ENCODE measurements at places on chromosomes 16 and 17.
A peak's percentile ranks its signal among the peaks of the same experiment; 100 is the strongest.

- DNase-seq, result no peak
Observed at GRCh38 chr17:3553419-3554401, 3.9 kb downstream of the TRPV3 start.

GRCh38 chr17:47948706-47949196 is 7.4 kb downstream of the PNPO start:
- no peak for DNase-seq

DNA sequence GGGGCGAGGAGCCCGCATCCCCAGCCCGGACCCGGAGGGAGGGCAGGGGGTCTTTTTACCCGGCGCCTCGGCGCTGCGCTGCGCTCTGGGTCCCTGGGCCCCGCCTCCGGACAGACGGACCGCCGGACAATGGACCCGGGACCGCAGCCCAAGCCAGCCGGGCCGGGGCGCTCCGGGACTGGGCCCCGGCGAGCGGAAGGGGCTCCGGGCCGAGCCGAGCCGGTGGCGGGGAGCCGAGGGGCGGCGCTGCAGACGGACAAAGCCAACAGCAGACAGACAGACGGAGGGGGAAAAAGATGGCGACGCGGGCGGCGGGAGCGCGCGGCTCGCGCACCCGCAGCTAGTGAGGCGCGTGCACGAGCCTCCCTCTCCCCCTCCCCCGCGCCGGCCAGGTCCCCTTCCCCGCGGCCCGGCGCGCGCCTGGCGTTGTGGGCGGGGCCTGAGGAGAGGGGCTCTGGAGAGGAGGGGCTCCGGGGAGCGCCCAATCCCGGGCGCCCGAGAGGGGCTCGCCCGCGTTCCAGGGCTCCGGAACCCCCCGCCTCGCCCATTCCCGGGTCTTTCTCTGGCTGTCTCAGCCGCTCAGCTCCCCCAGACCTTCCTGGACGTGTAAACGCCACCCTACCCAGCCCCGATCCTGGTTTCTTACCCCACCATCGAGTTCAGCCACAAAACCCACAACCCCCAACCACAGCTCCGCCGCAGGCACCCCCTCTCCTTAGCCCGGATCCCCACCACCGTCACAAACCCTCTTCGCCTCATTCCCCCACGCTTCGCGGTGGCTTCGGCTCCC is at the start of gene ZNF821:
Gene ZNF821 (minus strand): TSS at position 334 of the 790 bp plus-strand sequence. CDS start 4,236 bp downstream, outside the sequence.
- DNase-seq, result peak; percentile 56

DNA sequence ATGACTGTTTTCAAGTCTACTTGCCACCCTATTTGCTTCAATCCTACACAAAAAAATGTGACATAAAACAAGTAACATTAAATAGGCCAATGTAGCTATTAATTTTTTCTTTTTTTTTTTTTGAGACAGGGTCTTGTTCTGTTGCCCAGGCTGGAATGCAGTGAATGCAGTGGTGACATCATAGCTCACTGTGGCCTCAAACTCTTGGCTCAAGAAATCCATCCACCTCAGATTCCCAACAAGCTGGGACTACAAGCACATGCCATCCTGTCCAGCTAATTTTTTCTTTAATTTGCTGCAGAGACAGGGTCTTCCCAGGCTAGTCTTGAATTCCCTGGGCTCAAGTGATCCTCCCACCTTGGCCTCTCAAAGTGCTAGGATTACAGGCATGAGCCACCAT is 29.4 kb downstream of the ANKFY1 start:
- DNase-seq, result no peak

GRCh38 chr16:74892574-74893461 is 92.1 kb downstream of the WDR59 start:
- DNase-seq, result no peak

GRCh38 chr16:85091522-85091910 is 20.8 kb downstream of the CIBAR2 start:
- no peak for DNase-seq

DNA sequence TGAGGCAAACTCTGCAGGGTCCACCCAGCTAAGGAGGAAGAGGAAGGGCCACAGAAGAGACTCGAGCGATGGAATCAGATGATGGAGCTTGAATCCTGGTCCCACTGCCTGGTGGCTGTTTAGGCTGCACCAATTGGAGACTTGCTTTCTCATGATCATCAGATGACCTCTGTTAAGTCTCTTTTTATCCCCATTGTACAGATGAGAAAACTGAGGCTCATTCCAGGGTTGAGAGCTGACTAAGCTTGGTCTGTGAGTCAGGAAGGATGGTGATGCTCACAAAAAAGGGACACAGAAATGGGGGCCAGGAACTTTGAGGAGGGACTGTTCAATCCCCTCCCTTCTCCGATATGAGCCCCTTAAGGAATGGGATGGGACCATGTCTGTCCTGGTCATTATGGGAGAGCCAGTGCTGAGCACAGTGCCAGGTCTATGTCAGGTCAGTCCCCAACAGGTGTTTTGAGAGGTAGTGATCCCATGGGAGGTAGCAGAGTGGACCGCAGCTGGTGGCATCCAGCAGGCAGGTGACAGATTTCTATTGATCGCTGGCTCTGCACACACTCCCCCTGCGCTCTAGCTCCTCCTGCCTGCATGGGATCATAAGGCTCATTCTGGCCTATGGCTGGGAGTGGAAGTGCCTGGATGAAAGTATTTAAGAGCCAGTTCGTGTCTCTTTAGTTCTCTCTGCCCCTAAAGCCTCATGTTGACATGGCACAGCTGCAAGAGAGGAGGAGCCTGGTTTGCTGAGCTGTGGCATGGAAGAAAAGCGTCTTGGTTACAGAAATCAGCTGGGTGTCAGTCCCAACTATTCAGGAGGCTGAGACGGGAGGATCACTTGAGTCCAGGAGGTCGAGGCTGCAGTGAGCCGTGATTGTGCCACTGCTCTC is 27.2 kb downstream of the SNX20 start:
- no peak for DNase-seq

DNA sequence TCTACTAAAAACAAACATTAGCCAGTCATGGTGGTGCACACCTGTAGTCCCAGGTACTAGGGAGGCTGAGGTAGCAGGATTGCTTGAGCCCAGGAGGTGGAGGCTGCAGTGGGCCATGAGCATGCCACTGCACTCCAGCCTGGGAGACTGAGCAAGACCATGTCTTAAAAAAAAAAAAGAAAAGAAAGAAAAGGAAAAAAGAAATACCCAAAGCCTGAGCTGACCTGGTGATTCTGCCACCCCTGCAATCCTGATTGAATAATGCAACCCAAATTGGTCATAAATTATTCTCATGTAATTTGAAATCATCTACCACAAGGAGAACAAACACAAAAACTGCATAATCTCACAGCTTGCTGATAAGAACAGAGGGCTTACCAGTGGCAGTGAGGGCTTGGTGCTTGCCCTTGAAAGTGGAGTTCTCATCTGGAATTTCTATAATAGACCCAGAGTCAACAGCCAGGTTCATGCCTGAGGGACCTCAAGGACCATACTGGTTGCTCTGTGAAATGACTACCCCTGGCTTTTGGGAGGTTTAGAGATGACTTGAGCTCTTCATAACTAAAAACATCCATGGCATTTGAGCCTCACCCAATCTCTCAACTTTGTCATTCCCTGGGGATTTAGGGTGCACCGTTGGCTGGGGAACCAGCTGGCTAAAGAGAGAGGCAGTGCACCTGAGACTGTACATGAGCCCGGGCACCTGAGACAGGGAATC is 35.4 kb upstream of the TMC5 start:
- no peak for DNase-seq

DNA sequence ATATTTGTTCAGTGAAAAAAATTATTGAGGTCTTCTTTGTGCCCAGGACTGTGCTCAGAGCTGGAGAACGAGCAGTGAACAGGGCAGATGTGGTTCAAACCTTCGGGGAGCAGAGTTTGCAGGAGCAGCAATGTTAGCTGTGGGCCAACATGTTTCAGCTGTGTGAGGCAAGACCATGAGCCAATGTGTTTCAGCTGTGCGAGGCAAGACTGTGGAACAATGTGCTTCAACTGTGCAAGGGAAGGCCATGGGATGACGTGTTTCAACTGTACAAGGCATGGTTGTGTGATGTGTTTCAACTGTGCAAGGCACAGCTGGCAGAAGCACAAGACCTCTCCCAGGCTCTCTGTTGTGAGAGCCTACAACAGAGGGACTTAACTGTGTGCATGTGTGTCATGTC is 35.2 kb upstream of the SDK2 start:
- no peak for DNase-seq

GRCh38 chr16:17133851-17134250 is 336.9 kb downstream of the XYLT1 start:
- no peak for DNase-seq

- DNase-seq, result no peak
Observed at GRCh38 chr17:36149296-36149820, 27.1 kb downstream of the TBC1D3B start.
